ENCODE measurements at places on chromosomes 3 and 15.
A peak's percentile ranks its signal among the peaks of the same experiment; 100 is the strongest.

DNA sequence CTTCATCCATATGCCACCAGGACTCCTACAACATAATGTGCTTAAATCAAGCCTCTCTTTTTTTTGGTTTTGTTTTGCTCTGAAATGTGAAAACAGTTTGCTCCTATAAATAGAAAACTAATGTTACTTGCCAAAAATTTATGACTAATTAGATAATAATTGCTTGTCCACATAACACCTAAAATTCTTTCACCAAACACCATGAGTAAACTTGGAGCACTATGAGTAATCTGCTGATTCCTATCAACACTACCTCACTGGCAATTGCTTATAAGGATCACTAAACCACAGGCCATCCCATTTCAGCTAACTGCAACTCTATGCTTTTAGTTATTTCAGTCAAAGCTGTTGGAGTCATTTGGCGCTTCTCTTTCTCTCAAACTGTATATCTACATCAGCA lies 252.7 kb downstream of the EPHA3 start:
- DNase-seq = no peak

GRCh38 chr15:41945731-41946130 lies 26.6 kb downstream of the EHD4 start:
- DNase-seq = no peak

GRCh38 chr3:183215591-183216202 lies 37.4 kb upstream of the B3GNT5 start:
- DNase-seq = no peak

GRCh38 chr3:135513106-135514059 lies 452.1 kb upstream of the PPP2R3A start:
- peak; percentile 54 for DNase-seq

DNA sequence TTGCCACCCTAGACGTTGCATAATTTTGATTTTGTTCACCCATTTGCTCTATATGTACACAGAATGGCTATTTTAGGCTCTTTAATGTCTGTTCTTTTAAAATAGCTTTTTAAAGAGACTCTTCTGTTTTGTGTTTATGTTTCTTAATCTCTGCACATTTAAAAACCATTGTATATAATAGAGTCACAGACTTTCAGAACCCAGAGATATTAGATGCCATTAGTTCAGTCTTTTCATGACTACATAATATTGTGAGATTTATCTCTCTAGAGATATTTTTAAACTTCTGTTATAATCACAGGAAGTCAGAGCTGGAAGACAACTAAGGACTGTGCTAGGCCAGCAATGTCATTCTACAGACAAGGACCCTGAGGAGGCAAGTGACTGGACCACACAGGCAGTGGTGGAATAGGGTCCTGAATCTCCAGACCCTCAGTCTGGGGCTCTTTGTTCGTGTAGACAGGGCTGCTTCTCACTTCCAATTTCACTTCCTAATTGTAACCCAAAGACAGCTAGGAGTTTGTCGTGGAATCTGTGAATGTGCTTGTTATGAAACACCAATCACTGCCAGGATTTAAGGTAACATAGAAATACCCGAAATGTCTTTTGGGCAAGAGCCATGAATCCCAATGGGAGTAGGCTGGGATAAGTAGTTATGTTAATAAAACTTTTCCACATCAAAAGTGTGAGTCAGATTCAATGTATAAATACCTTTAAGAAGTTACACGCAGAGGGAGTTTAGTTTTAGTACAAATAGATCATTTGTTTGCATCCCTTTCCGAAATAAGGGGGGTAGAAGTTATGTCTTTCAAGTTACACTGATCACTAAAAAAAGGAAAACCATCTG lies 165.2 kb upstream of the ROPN1 start:
- no peak for DNase-seq

DNA sequence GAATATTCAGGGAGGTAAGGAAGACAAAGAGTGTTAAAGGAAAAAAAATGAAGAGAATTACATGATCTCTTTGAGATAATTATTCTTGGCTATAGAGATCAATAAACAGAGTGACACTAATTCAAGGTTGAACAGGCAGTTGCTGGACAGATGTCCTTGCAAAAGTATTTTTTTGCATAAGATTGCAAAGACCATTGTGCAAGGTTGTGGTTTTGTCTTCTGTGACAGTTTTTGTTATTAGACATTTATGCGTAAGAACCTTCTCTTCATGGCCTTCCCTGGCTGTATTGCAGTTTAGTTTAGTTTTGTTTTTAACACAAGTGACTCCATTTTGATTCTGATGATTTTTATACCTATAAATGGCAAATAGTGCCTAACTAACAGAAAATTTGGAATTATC lies 682.8 kb upstream of the ARPP21 start:
- no peak for DNase-seq

GRCh38 chr3:67018789-67019526 lies 20.9 kb downstream of the KBTBD8 start:
- peak; percentile 40 for DNase-seq

- DNase-seq = no peak
Measured at GRCh38 chr3:126460381-126460780, 15.3 kb downstream of the ZXDC start.

- DNase-seq = no peak
Measured at GRCh38 chr15:94844538-94845389, 613.4 kb downstream of the MCTP2 start.

DNA sequence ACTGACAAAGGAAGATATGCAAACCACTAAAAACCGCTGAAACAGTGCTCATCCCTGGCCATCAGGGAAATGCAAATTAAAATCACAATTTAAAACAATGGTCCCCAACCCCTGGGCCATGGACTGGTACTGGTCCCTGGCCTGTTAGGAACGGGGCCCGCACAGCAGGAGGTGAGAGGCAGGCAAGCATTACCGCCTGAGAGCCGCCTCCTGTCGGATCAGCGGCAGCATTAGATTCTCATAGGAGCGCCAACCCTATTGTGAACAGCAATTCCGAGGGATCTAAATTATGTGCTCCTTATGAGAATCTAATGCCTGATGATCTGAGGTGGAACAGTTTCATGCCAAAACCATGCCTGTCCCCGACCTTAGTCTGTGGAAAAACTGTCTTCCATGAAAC lies 14.4 kb downstream of the SLC12A6 start:
- DNase-seq = no peak

GRCh38 chr3:67198374-67198773 lies 200.3 kb downstream of the KBTBD8 start:
- no peak for DNase-seq

DNA sequence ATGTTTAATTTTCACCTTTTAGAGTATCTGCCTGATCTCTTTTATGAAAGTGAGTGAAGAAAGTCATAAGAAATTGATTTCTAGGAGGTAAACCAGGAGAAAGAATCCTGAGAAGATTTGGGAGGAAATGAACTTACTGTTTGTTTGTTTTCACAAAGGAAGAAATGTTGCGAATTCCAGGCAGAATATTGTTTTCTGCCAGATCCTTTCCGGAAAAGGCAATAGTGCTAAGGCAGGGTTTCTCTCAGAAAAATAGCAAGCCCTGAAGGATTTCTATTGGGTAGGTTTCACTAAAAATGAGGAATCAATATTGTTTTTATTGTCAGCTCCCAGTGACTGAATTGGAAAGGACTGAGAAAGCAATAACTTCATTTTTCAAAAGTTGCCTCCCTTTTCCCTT lies 85.7 kb upstream of the TGFBR2 start:
- no peak for DNase-seq

- no peak for DNase-seq
Measured at GRCh38 chr3:78728406-78729145, 1039.2 kb downstream of the ROBO1 start.

DNA sequence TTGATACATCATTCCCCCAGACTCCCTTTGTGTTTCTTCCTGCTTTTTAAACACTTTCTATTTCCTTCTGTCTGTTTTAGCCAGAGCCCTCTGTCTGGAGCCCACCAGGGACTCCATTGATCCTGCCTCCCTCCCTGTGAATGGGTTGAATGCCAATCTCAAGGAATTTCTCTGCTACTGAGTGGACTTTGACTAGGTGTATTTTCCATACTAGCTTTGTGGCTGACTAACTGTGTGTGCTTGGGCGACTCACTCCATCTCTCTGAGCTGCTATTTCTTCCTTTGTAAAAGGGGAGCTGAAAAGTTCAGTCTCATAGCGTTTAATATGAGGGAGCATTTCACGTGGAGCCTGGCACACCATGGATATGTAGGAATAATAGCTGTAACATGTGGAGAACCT lies 98.8 kb downstream of the EEFSEC start:
- DNase-seq = no peak

DNA sequence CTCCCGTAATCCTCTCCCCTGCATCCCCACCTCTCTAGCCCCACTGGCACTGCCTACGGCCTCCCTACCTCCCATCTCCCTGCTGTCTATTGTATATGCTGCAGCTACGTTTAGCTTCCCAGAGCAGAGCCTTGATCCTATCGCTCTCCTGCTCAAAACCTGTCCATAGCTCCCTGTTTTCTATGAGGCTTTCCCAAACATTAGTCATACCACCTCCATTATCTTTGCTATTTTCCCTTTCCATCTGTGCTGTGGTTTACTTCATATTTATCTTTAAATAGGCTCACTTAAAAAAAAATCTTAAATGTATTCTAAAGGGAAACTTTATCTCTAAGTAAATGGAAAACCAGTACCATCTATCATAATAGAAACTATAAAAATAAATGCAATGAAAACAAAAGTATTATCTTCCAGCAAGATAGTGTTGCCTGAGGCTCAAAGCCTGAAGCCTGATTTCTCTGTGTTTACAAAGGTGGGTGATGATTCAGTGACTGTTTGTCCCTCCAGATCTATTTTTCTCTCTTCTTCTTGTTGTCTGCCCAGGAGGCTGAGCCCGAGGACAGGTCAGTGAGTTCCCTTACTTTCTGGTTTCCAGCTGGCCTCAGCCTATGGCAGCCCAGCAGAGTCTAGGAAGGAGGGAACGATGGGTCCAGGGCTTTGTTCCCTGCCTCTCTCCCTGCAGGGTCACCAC lies 397.1 kb upstream of the CFAP20DC start:
- no peak for DNase-seq

DNA sequence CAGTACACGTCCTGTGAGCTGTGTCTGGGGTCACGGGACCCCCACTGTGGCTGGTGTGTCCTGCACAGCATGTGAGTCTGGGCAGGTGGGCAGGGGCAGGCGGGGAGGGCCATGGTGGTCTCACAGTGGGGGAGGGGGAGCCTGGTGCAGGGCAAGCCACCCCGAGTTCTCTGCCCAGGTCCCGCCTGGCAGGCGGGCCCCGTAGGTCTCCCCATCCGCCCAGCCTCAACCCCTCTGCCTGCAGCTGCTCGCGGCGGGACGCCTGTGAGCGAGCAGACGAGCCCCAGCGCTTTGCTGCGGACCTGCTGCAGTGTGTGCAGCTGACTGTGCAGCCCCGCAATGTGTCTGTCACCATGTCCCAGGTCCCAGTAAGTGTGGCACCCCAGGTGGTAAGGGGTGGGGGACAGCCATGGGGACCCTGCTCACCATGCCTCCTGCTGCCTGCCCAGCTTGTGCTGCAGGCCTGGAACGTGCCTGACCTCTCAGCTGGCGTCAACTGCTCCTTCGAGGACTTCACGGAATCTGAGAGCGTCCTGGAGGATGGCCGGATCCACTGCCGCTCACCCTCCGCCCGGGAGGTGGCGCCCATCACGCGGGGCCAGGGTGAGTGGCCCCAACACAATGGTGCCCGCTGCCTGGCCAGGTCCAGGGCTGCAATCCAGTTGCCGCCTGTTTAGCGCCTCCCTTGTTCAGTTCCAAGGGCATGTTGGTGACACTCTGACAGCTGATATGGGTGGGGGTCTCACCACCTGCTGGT lies 21.9 kb downstream of the PLXNA1 start:
- DNase-seq = no peak

DNA sequence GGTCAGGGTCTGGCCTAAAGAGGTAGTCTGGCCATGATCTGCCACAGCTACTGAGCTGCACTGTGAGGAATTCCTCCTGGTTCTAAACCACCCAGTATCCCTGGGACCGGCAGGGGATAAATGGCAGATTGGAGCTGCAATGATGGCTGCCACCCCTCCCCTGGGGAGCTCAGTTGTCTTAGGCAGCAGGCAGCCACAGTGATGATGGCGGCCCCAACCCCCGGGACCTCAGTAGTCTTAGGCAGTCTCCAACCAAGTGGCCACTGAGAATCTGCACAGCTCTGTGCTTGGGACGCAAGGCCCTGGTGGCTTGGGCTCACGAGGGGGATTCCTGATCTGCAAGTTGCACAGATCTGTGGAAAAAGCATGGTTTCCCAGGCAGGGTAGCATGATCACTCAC lies 68.1 kb downstream of the STRIT1 start:
- DNase-seq = no peak

DNA sequence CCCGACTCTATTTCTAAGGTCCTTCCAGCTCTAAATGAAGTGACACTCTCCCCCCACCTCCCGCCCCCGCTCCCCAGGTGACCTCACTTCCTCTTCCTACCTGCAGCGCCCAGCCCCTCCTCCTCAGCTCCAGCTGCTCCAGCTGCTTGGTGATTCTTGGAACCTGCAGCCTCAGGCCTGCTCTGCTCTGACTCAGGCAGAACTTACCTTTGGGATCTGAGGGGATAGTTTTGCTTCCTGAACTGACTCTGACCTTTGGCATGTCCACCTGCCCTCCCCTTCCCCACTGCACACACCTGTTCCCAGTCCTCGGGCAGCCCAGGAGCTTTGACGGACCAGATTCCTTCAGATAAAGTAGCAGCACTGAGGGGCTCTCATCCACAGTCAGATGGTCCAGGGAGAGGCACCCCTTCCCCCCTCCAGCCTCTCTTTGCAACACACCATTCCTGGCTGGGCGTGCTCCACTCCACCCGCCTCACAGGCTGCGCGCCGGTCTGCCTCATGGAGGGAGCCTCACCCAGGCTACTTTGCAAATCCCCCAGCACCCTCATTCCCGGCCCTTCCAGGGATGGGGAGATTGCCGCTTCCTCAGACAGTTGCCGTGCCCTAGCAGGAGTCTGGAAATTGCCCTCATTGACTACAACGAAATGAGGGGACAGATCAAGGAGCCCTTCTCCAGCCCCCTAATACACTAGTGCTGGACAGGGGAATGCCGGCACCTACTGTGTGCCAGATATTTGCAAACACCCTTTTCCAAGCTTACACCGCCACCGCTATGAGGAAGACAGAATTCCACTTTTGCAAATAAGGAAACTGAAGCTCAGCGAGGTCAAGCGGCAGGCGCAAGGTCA lies 692 bp upstream of the C15orf39 start:
- peak; percentile 79 for DNase-seq

DNA sequence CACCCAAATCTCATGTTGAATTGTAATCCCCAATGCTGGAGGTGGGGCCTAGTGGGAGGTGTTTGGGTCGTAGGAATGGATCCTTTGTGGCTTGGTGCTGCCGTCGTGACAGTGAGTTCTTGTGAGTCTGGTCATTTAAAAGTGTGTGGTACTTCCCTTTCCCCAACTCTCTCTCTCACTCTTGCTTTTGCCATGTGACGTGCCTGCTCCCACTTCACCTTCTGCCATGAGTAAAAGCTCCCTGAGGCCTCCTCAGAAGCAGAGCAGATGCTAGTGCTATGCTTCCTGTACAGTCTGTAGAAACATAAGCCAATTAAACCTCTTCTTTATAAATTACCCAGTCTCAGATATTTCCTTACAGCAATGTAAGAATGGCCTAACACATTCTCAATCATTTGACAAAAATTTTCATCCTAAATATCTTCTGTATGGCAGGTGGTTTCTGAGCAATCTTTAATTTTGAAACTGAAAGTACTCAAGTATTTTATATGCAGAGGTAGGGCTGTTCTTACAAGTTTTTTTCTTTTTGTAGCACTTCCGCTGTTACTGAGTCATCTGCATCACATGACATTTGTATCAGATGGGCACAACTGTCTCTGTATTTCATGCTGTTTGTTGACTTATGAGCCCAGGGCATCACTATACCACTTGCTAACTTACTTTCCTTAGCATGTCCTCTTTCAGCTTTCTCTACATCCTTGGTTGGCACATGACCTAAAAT lies 8.8 kb downstream of the RPL39L start:
- DNase-seq = peak; percentile 86
